ENCODE measurements at places on chromosomes 4 and X. TPM values are rescaled to one million over a fixed set of nuclear protein-coding genes. Genes with fewer than 3 reads are reported as not detected.

XKRX gene
- 0.27 TPM for total RNA-seq

FHDC1 gene
- 3.0 TPM for total RNA-seq

LRP2BP gene
- total RNA-seq = 2.8 TPM

DNA sequence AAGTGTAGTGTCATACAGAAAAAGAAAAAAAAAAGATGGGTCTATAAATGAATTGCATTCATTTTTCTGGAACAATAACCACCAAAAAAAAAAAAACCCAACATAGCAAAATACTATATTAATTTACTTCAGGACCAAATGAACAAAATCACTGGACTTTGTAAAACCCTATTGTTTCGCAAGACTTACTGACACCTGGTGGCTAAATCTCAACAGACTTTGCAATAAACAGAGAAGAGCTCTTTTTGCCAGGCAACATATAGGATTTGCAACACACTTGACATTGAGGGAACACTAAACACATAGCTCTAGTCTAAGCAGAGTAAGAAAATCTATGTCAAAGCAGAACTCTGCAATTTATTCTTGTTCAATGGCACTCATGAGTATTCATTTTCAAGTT is 990.2 kb downstream of the STPG2 start:
- no peaks in the 10 kb centered on the region for H3K4me1 ChIP-seq
- H3K27me3 ChIP-seq = no peaks in the 10 kb centered on the region
- no peak for DNase-seq

DNA sequence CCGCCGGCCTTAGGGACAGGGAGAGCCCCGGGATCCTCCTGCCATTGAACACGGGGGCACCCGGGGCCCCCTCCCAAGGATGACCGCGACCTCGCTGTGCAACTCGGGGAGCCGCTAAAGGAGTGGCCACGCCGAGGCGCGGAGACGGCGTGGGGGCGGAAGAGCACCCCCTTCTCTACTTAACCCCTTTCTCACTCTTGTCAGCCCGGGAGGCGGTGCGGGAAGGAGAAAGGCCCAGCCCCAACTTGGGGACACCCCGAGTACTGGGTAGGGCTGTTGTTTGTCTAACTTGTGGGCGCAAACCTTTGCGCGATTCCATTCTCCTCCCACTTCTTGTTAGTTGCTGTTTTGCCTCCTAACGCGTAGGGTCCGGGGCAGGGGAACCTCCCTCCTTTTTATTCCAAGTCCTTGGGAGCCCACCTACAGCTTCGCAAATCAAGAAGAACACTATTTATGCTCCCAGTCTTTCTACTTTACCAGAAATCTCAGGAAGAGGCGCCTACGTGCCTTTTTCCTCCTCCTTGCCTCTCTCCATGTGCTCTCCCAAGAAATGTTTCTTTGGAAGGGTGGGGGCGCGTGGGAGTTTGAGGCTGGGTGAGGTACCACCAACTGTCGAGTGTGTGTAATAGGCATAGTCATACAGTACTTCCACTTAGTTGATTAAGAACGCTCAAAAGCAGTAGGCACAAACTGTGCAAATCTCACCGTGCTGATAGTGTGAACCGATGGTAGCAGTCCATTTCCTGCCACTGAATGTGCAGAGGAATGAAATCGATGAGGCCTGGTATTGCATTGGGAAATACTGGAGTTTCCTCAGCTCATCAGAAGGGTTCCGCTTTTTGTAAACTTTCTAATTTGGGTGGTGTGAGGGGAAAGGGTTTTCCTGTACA is 813 bp downstream of the DIAPH2 start:
- peak; percentile 77 for DNase-seq
- H3K27me3 ChIP-seq = no peaks in the 10 kb centered on the region
- H3K4me3 ChIP-seq = peak overlapping the region; percentile 87

- no peak overlapping the region for H3K4me3 ChIP-seq
- H3K27ac ChIP-seq = no peak overlapping the region
- H3K27me3 ChIP-seq = no peaks in the 10 kb centered on the region
- DNase-seq = no peak
- H3K4me1 ChIP-seq = no peaks in the 10 kb centered on the region
- no peaks in the 10 kb centered on the region for H3K36me3 ChIP-seq
Measured at GRCh38 chr4:29009908-29010307, 1710.3 kb upstream of the PCDH7 start.

DNA sequence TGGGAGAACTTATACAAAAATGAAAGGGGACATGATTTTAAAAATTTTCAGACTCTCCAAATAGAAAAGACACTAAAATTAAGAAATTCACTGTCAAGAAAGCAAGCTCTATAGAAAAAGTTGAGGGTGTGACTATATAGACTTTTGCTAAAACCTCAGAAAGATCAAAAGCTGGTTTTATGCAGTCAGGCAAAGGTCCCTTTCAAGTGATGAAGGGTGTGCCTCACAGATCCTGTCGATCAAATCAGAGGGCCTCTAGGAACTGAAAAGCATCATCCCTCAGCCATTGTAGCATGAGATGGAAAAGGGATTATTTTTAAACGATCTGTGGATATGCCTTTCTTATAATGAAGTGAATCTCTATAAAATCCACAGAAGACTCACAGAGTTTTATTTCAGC is 116.5 kb downstream of the FAM13A start:
- DNase-seq = no peak
- peaks cover 4% of the 10 kb centered on the region for H3K4me1 ChIP-seq
- H3K36me3 ChIP-seq = no peaks in the 10 kb centered on the region
- no peaks in the 10 kb centered on the region for H3K27me3 ChIP-seq
- H3K4me3 ChIP-seq = no peak overlapping the region

- no peak for DNase-seq
- no peak overlapping the region for H3K4me3 ChIP-seq
- H3K4me1 ChIP-seq = no peaks in the 10 kb centered on the region
- no peaks in the 10 kb centered on the region for H3K27me3 ChIP-seq
- no peak overlapping the region for H3K27ac ChIP-seq
Measured at GRCh38 chr4:153522802-153523094, 56.6 kb downstream of the TMEM131L start.

GRCh38 chr4:180525523-180526077 is 1717.6 kb upstream of the TENM3 start:
- no peaks in the 10 kb centered on the region for H3K4me1 ChIP-seq
- H3K4me3 ChIP-seq = no peak overlapping the region
- DNase-seq = no peak
- no peaks in the 10 kb centered on the region for H3K27me3 ChIP-seq

DNA sequence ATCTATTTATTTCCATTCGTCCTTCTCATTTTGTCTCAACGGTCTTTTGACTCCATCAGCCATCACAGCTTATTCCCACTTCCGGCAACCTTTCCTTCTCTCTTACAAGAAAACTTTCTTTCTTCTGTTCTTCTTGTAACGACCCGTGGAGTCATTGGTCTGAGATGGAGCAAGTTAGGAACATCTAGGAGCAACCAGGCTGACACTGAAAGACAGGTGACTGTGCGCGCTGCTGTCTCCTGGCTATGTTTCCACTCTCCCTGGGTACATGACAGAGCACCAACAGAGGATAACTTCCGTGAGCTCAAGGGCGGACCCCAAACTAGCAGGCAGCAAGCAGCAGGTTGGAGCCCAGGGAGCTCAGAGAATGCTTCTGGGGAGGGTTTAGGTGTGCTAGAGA is 2.5 kb downstream of the FGF5 start:
- H3K36me3 ChIP-seq = no peaks in the 10 kb centered on the region
- peaks cover 7% of the 10 kb centered on the region for H3K27me3 ChIP-seq
- no peaks in the 10 kb centered on the region for H3K4me1 ChIP-seq
- H3K27ac ChIP-seq = no peak overlapping the region
- no peak for DNase-seq

DNA sequence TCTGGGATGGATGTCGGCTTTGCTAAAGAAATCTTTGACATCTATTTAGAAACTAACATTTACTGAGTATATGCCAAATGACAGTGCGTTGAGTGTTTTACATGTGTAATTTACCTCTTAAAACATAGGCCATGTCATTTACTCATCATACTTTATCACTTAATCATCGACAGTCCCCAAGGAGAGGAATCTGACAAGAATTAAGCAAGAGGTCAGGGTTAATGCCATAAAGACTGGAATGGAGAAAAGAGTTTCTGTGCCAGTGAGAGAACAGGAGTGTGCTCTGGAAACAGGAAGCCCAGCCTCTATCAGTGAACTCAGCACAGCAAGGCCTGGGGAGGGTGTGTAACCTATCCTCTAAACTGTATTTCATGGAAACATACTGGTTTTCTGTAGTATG is 28.0 kb upstream of the AMOT start:
- H3K4me1 ChIP-seq = no peaks in the 10 kb centered on the region
- H3K36me3 ChIP-seq = no peaks in the 10 kb centered on the region
- no peak overlapping the region for H3K27ac ChIP-seq
- H3K4me3 ChIP-seq = no peak overlapping the region
- H3K27me3 ChIP-seq = no peaks in the 10 kb centered on the region

DNA sequence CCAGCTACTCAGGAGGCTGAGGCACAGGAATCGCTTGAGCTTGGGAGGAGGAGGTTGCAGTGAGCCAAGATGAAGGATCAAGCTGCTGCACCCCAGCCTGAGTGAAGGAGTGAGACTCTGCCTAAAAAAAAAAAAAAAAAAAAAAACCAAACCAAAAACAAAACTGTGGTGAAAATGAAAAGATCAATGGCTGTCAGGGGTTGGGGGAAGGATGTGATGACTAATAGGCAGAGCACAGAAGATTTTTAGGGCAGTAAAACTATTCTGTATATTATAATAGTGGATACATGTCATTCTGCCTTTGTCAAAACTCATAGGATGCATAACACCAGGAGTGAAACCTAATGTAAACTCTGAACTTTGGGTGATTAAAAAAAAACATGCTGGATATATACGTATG is 69.9 kb upstream of the ELOVL6 start:
- H3K4me1 ChIP-seq = no peaks in the 10 kb centered on the region
- H3K27me3 ChIP-seq = no peaks in the 10 kb centered on the region
- H3K36me3 ChIP-seq = no peaks in the 10 kb centered on the region

GRCh38 chr4:133960975-133961374 is 240.6 kb downstream of the PABPC4L start:
- H3K4me3 ChIP-seq = no peak overlapping the region
- no peak overlapping the region for H3K27ac ChIP-seq
- no peaks in the 10 kb centered on the region for H3K27me3 ChIP-seq
- DNase-seq = no peak
- no peaks in the 10 kb centered on the region for H3K36me3 ChIP-seq

DNA sequence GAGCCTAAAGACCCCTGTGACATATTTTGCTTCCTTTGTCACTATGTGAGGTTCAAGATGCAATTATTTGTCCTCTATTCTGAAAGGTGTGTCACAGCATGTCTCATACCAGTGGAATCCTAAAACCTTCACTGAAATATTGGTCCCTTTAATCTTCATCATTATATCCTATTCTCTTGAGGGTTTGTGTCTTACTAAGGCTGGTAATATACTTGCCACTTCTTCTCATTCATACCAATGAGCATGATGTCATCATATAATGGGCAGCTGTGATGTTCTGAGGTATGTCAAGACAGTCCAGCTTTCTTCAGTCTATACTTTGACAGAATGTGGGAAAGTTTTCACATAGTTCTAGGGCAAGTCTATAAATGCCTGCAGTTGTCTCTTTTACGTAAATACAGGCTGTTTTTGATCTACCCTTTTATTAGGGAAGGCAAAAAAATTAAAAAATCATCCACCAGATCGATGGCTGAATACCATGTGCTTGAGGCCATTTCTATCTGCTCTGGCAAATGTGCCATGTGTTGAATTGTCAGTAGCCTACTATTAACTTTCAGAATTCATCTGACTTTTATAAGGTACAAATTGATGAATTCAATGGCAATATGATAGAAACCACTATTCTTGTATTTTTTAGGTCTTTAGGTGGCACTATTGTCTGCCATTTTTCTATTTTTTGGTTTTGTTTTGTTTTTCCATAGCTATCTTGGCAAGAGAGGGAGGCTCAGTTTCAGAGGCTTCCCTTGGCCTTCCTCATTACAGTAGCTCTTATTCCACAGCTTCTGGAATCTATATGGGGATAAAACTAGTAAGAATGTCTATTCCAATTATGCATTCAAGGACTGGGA is 209.0 kb downstream of the PPARGC1A start:
- no peaks in the 10 kb centered on the region for H3K4me1 ChIP-seq
- DNase-seq = no peak
- no peaks in the 10 kb centered on the region for H3K27me3 ChIP-seq
- no peak overlapping the region for H3K27ac ChIP-seq

DNA sequence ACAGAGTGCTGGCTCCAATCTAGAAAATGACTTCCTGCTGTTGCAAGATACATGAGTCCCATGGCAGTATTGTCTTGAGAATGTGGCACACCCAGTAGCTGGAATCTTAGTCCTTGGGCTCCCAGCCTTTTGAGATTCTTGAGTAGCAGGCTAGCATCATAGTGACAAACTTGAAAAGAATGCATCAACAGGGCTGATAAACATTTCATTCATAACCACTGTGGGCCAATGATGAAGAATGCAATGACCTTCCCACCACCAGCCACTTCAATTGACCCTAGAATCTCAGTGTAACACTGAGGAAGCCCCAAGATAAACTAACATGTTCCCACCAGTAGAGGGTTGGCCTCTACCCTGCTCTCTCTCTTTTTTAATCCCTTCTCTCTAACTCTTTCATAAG is 329.3 kb downstream of the GBA3 start:
- H3K27ac ChIP-seq = no peak overlapping the region
- H3K27me3 ChIP-seq = no peaks in the 10 kb centered on the region
- no peaks in the 10 kb centered on the region for H3K4me1 ChIP-seq
- H3K4me3 ChIP-seq = no peak overlapping the region
- no peak for DNase-seq
- no peaks in the 10 kb centered on the region for H3K36me3 ChIP-seq

- no peaks in the 10 kb centered on the region for H3K36me3 ChIP-seq
- no peaks in the 10 kb centered on the region for H3K4me1 ChIP-seq
- H3K27me3 ChIP-seq = no peaks in the 10 kb centered on the region
- H3K4me3 ChIP-seq = no peak overlapping the region
- H3K27ac ChIP-seq = no peak overlapping the region
Measured at GRCh38 chr4:176566769-176567168, 226.0 kb downstream of the VEGFC start.

GRCh38 chr4:34878961-34879360 is 1365.4 kb downstream of the ARAP2 start:
- H3K36me3 ChIP-seq = no peaks in the 10 kb centered on the region
- no peak overlapping the region for H3K27ac ChIP-seq
- H3K27me3 ChIP-seq = no peaks in the 10 kb centered on the region

Data from aorta (tissue), 5 donors.